ENCODE measurements at places on chromosomes 1 and 21.
A peak's percentile ranks its signal among the peaks of the same experiment; 100 is the strongest.

DNA sequence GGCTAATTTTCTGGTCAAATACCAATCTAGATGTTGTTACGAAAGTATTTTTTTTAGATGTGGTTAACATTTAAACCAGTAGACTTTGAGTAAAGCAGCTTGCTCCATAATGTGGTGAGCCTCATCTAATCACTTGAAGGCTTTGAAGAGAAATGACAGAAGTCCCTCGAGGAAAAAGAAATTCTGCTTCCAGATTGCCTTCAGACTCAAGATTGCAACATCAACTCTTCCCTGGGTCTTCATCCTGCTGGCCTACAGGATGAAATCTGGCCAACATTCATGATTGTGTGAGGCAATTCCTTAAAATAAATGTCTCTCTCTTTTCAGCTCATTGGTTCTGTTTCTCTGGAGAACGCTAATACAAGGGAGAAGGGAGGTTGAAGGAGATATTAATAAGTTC, 32.5 kb upstream of the SSX2IP start:
- DNase-seq, result peak; percentile 83

- DNase-seq, result no peak
Measured at GRCh38 chr1:24853649-24854048, 76.4 kb downstream of the RUNX3 start.

- DNase-seq, result no peak
Measured at GRCh38 chr1:165350840-165351239, 5.7 kb downstream of the LMX1A start.

GRCh38 chr1:225824533-225824941, 14.6 kb downstream of the EPHX1 start:
- no peak for DNase-seq

DNA sequence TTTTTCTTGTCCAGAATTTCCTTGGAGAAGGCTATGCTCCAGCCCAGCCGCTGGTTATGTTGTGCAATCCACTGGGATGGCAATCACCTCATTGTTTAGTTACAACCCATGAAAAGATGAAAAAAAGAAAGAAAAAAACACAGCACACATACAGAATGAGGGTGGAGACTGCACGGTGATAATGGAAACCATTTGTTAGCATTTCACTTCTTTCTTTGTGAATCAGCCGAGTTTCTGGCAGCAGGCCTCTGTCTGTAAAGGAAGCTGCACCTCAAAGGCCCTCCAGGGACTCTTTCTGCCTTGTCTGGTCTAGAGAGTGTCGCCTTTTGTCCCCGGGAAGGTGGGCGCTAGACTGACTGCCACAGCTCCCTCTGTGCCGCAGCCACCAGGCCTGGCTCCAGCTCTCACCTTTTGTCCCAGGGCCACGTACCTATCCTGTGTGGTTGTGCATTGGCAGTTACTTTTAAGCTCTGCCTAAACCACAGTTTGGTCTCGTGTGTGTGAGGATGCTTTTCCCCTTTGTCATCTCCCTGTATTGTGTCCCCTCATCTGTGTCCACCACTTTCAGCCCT, 35.6 kb downstream of the NGF start:
- DNase-seq, result peak; percentile 94

DNA sequence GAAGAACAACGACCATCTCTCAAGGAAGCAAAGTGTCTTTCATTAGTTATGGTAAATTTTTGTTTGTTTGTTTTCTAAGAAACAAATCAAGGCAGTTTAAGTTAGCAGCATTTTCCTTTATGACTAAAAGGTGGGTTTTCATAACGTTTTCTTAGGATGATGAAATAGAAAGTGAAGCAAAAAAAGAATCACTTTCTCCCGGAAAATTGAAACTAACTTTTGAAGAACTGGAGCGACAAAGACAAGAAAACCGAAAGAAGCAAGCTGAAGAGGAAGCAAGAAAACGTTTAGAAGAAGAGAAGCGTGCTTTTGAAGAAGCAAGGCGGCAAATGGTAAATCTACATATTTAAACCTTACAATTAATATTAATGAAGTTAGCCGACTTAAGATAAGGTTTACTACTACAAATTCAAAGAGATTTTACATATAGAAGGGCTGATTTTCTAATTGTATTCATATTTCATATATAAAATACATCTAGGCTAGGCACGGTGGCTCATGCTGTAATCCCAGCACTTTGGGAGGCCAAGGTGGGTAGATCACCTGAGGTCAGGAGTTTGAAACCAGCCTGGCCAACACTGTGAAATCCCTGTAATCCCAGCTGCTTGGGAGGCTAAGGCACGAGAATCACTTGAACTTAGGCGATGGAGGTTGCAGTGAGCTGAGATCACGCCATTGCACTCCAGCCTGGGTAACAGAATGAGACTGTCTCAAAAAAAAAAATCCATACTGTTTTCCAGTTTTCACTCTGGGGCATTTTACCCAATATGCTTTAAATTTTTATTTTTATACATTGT, 38.3 kb downstream of the NEXN start:
- no peak for DNase-seq

GRCh38 chr1:21012937-21013336, 163.8 kb downstream of the EIF4G3 start:
- peak; percentile 56 for DNase-seq

DNA sequence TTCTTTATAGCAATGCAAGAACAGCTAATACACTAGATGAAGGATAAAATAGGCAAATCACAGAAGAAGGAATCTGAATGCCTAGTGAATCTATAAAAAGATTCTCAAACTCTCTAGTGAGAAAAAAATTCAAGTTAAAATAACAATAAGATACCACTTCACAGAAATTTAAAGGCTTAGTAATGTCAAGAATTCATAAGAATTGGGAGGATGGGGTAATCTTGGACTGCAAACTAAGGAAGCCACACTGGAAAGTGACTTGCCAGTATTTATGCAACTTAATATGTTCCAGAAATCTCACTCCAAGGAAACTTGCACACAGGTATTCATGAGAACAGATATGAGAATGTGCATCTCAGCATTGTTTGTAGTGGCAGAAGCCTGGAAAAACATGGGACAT, 38.9 kb upstream of the PRRC2C start:
- peak; percentile 58 for DNase-seq

- no peak for DNase-seq
Measured at GRCh38 chr1:4319496-4319895, 334.9 kb upstream of the AJAP1 start.

DNA sequence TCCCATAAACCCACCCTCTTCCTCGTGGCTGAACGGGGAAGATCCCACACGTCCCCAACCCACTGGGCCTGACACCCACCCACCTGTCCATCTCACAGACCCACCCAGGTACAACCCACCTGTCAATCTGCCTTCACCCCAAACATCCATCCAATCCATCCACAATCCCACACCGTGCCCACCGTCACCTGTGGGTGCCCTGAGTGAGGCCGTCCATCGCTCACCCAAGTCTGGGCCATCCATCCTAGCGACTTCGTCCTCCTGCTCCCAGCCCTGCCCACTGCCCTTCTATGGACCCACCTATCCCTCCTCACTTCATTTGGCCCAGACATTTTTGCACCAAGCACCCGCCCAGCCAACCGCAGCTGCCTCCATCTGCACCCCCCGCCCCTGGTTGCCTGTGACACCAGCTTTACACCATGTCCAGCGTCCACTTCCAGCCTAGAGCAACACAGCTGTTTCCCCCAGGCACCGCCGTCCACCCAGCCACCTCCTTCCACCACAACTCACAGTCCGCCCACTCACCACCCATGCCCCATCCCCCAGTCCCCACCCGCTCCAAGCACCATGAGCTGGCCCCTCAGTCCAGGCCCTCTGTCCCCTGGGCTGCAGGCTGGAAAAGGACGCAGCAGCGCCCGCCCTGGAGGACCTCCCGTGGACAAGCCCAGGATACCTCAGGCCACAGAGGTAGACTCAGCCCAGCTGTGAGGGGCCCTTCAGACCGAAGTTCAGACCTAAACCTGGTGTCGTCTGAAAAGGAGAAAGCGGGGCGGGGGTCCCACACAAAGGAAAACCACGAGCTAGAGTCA, 7.7 kb downstream of the TTLL10 start:
- DNase-seq, result no peak

DNA sequence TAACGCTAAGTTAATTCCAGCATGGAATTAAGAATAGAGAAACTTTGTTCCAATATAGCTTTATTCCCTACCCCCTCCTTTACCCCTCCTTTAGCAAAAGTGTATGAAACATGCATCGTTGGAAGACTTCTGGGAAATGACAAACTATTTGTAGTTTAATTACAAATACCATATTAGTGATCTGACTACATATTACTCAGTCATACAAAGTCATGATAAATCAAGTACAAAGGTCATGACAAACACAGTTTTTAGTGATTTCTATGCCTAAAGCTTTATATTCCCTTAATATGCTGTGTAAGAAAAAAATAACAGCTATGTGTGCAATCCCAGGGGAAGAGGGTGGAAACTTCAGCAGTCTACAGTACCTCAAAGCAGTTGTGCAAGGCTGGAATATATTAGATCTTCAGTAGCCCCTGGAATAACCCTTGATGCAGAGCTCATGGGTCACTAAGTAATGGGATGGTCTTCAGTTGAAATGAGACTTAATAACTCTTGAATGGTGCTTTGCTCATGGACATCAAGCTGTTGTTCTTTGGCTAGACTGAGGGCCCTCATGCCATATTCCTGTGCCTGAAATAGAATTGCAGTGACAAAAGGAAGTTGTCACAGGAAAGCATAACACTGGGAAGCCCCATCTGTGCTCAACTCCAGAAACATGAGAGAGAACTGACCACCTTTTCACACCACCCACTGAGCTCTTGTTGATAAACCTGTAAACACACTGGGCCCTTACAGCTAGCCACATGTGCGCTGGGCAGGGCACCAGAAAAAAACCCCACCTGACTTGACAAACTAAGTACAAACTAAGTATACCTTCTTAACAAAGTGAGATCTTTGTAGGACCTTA, 25.3 kb downstream of the ZMYND12 start:
- peak; percentile 49 for DNase-seq

DNA sequence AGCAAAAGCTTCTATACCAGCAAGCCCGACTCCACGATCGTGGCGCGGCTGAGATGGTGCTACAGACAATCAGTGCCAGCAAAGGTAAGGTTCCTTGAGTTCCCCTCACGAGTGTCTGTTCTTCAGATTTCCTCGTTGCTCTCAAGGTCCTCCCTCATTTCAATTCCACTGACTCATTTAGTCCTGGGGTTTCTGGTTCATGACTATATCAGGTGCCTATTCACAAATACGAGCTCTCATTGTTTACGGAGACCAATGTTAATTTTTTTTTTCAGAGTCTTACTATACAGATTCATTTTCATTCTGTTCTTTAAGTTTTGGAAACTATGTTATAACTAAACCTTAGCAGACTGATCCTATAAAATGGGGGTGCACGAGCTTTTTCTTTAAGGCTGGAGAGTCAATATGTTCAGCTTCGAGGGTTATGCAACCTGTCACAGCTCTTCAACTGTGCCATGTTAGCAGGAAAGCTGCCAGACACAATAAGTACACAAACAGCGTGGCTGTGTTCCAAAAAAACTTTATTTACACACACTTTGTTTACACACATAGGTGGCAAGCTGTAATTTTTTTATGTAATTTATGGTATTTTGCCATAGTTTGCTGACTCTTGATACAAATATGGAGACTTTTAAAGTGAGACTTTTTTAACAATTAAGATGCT, 134.3 kb downstream of the ZP4 start:
- no peak for DNase-seq

DNA sequence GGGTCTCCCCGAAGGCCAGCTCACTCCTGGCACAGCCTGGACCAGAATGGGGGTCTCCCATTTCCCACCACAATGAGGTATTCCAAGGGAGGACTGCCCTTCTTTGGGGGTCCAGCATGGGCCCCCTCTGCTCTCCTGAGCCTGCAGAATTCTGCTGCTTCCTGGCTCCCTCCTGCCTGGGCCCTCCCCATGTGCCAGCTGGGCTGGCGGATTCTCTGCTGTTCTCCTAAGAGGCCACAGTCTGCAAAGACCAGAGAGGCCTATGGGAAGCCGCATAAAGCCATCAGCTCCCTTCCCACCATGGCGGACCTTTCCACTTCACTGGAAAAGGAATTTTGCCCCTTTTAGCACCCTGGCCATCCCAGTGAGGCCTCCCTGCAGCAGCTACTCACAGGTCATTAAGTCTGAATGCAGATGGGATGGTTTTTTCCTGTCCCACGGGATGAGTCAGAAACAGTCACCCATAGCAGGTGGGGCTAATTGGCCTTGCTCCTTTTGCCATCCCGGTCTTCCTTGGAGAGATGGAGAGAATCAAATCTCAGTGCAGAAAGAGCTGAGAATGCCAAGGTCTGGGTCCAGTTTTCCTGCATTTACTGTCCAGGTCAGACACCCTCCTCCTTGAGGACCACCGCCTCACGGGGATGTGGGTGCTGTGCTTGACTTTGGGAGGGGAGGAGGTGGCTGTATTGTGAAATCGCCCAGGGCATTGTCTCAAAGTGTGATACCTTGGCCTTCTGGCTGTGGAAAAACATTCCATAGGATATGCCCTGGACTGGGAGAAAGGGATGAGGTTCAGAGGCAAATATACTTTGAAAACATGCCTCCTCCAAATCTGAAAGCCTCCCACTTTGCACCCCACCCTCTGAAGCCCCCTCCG, 23.2 kb downstream of the MYBPH start:
- DNase-seq, result peak; percentile 73

DNA sequence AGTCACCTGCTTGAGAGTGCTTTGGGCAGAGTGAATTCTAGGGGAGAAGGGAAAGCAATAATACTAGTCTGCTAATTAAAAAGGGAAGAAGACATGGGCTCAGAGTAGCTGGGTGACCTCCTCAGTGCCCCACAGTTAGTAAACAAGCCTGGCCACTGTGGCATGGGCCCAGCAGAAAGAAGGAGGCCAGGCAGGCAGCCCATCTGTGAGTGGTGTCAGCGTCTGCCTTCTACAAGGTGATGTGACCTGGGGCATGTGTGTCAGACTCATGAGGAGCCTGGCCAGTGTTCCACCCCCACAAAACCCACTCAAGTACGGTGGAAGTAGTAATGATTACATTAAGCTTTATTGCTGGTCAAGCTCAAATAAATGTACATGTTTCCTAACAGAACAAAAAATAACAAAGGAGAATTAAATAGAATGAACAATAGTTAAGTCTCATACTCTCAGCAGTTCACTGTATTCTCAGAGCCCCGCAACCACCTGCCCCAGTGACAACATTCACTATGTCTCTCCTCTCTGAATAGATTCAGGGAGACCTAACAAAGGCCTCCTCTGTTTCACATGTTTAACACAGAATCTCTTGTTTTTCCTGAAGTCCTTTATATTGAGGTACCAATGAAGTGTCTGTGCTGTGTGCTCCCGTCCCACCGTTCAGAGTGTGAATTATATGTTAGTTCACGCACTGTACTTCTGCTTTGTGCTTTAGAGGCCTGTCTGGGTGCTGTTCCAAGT, 32.5 kb downstream of the SLC22A15 start:
- DNase-seq, result no peak

DNA sequence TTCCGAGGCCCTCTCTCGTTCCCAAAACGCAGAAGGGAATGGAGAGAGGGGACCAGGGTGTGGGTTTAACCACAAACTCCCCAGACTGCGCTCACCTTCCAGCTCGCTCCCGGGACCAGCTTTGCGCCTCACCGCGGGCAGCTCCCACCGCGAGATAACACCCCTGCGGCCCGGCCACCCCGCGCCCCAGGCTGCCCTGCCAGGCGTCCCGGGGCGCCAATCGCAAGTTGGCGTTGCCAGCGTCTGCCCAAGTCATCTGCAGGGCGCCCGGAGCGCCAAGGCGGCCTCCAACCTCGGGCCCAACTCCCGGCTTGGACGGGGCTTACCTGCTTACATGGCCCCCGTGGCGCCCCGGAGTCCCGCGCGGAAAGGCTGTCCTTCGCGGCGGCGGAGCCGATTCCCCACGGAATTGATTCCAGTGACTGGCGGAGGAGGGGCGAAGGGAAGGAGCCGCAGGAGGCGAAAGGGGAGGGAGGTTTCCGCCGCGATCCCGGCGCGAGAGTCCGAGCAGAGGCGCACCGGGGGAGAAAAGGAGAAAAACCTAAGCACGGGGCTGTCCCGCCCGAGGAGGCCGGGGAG, 456 bp downstream of the PTPN14 start:
- no peak for DNase-seq

- DNase-seq, result no peak
Measured at GRCh38 chr1:192327997-192328396, 11.2 kb downstream of the RGS21 start.

Measured in fibroblast of skin of right biceps (primary cell).